ENCODE measurements at places on chromosomes 4 and X.

GRCh38 chrX:20056704-20057103, 60.0 kb downstream of the MAP7D2 start:
- peak; percentile 84 for DNase-seq

DNA sequence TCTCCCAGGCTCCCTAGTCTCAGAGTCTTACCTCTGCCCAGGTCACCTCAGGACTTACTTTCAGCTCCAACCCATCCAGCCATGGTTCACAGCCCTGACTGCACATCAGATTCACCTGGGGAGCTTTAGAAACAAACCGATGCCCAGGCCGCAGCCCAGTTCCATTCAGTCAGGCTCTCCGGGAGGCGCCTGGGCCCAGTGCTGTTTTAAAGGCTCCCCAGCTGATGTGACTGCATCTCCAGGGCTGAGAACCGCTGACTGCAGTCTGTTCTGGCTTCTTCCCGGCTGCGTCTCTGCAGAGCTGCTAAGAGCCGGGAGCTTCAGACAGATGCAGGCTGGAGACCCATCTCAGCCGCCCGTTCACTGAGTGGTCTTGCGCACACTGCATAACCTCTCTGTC, 44.4 kb upstream of the LGI2 start:
- no peak for DNase-seq

- DNase-seq = no peak
These were observed 550.3 kb downstream of the RAB28 start for GRCh38 chr4:12933760-12934221.

DNA sequence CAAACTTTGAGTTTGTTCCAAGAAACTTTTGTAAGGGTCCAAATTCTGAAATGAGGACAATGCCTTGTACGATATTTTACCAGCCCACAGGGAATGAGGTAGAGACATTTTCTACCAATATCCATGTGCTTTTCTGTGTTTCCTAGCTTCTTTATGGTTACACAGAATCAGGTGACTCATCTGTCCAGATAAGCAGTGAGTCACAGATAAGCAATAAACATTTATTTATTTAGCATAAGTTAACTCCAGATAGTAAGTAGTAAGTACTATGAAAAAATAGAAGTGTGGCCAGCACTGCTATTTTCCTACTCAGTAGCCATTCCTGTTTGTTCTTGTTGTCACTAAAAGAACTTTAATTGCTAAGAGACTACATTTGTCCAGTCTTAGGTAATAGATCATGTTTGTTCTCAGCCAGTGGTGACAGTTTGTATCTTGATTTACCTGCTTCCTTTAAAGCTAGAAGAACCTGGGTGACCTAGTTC, 7.4 kb downstream of the AFF1 start:
- DNase-seq = peak; percentile 33

DNA sequence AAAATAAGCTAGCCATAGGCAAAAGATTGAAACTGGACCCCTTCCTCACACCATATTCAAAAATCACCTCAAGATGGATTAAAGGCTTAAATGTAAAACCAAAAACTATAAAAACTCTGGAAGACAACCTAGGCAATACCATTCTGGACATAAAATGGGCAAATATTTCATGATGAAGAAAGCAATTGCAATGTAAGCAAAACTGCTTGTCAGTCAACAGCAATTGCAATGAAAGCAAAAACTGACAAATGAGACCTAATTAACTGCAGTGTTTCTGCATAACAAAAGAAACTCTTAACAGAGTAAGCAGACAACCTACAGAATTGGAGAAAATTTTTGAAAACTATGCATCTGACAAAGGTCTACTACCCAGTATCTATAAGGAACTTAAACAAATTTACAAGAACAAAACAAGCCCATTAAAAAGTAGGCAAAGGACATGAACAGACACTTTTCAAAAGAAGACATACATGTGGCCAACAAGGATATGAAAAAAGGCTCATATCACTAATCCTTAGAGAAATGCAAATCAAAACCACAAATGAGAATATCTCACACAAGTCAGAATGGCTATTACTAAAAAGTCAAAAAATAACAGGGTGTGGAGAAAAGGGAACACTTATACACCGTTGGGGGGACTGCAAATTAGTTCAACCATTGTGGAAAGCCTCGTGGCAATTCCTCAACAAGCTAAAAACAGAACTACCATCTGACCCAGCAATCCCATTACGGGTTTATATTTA, 46.7 kb downstream of the CFAP299 start:
- DNase-seq = no peak

DNA sequence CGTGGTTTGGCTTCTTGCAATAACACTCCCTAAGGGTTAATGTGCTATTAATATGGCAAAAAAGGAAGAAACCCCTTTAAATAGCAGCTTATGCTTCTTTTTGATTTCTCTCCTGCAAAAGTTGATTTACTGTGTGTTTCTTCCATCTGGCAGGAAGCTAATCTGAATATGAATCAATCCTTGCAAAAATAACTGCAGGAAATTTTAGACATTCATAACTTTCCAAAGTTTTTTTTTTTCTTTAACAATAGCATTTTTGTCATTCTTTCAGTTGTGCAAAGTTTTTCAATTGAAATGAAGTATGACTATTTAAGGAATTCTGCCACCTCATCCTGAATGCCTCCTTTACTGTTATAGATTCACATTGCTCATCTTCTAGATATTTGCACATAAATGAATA, 115.6 kb downstream of the SPANXA1 start:
- no peak for DNase-seq

DNA sequence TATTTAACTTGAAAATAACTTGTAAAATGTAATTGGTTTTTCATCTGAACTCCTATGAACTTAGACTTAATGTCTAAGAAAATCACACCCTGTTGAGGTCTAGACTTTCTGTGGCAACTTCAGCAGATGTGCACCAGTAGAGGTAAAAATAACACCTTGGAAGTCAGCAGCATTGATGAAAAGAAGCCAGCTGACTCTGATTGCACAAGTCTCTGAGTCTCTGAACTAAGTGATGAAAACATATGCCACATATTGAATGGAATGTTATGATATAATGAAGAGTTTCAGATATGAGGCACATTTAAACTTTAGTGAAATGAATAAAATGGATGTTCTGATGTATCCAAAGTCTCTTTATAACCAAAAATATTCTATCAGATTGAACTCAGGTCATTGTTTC, 155.4 kb downstream of the GPM6A start:
- DNase-seq = no peak

DNA sequence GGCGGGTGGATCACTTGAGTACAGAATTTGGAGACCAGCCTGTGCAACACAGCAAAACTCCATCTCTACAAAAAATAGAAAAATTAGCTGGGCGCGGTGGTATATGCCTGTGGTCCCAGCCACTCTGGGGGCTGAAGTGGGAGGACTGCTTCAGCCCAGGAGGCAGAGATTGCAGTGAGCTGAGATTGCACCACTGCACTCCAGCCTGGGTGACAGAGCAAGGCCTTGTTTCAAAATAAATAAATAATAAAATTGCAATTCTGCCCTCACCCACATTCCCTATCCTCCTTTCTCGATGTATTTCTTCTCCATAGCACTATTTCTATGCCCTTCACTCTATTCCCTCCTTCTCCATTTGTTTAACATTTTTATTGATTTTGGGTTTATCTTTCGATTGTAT, 8.7 kb upstream of the SLAIN2 start:
- no peak for DNase-seq

- DNase-seq = no peak
These were observed 568 bp downstream of the FHDC1 start for GRCh38 chr4:152936446-152937335.

DNA sequence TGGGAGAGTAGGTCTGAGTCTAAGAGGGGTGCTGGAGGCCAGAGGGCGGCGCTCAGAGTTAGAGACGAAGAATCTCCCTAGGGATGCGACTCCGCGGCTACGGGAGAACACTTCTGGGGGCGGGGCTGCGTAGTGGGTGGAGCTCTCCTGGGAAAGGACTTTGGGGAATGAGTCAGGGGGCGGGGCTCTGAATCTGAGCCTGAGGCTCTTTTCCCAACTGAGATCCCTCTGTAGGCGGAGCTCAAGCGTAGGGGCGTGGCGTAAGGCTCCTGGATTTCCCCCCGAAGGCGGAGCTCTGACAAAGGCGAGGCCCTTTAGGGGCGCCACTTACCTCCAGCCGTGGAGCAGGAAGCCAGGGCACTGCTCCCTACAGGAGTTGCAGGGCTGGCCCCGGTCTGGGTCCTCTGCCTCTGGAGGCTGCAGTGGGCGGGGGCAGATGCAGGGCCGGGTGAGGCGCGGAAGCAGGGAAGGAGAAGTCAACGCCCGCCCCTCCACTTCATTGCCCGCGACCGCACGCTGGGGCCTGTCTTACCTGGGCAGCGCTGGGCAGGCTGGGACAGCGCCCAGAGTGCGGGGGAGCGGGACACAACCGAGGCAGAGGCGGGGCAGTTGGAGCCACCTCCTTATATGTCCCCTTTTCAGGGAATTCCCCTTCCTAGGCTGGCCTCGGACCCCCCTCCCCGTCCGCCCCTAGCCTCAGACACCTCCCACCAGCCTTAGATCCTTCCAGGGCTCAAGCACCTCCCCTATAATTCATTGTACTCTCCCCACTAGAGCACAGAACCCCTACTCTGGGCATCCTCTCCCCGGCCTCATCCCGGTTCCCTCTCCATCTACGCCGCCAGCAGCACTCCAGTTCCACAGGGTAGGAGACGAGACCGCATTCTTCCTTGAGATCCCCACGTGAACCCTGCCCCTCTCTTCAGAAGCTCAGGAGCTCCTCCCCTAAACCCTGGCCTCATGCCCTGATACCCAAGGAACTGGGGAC, 1.6 kb downstream of the PRICKLE3 start:
- peak; percentile 71 for DNase-seq

GRCh38 chr4:106231931-106232330, 84.1 kb downstream of the TBCK start:
- no peak for DNase-seq

- no peak for DNase-seq
These were observed 60.0 kb upstream of the LNX1 start for GRCh38 chr4:53651156-53651735.

- no peak for DNase-seq
These were observed 18.2 kb downstream of the VAMP7 start for GRCh38 chrX:155899366-155899765.

- DNase-seq = no peak
These were observed 40.9 kb downstream of the SOWAHB start for GRCh38 chr4:76857074-76857409.

DNA sequence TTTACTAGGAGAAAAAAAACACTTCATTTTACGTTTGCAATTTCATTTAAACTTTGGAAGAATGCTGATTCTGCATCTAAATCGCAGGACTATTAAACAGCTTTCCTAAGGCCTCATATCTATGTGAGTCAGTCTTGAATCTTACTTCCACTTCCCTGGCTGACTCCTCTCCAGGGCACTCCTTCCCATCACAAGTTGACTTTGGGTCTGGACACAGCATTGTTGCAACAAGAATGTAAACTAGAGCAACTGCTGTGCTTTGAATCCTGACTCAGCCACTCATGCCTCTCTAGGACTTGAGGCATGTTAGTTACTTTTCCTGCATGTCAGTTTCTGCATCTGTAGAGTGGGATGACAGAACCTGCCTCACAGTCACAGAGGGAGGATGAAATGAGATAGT, 413.8 kb downstream of the FAT4 start:
- DNase-seq = peak; percentile 81

DNA sequence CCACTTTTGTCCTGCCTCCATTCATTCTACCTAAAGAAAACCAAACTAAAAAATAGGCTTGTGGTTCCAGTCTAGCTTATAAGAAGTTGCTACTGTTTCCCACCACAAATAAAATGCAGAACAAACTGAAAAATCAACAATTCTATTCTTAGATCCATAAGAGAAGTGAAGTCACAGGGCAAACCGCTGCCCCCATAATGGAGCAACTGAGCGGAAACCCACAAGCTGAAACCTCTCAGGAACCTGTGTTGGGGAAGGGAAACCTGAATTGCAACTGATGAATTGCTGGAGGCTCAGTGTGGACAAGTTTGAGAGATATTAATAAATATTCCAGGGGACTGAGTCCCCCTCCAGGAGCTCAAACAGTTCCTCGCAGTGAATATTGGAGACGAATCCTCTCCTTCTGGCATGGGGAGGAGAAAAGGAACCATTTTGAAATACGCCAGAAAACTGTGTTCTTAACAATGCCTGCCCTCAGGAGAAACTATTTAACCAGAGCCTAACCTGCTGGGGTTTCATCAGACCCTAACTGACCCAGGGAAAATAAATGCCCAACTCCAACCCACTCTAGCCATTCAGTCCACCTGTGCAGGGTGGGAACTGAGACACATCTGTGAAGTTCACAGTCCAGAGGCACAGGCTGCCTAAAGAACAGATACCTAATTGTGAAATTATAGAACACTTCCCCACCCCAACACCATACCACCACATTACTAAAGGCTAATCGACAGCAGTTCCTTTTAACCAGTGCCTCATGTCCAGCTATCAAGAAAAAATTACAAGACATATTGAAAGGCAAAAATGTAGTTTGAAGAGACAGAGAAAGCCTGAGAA, 22.8 kb upstream of the SH3RF1 start:
- DNase-seq = no peak

DNA sequence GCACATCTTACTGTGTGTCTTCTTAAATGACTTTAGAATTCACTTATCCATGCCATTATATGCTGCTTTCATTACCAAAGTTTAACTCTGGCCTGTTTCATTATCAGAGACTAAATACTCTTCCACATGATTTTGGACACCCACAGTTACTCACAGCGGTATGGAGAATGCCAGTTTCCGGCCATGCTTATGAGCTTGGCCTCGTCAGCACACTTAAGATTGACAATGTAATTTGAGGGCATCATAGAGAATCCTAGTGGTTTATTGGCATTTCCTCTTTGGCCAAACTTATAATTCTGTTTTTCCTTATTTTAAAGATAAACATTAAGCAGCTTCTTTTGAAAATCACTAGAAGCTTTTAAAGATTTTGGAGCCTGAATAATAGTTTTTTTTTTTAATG, 104.5 kb downstream of the IRF2 start:
- no peak for DNase-seq

GRCh38 chrX:151476604-151477303, 79.7 kb downstream of the VMA21 start:
- no peak for DNase-seq

- no peak for DNase-seq
These were observed 27.4 kb downstream of the LEF1 start for GRCh38 chr4:108141213-108141950.

All from H4 (cell line).